ENCODE measurements at places on chromosomes 5 and 9. TPM values are rescaled to one million over a fixed set of nuclear protein-coding genes. Genes with fewer than 3 reads are reported as not detected.
A peak's percentile ranks its signal among the peaks of the same experiment; 100 is the strongest.

GRCh38 chr5:15646371-15646770, 146.4 kb downstream of the FBXL7 start:
- DNase-seq = no peak

- no peak for DNase-seq
Observed at GRCh38 chr9:131276094-131276888, at the start of gene FAM78A. Gene FAM78A (minus strand): TSS chr9:131276510. CDS start chr9:131276179, 331 bp downstream.

Gene TMEM174
- polyA plus RNA-seq = 22.4 TPM

DNA sequence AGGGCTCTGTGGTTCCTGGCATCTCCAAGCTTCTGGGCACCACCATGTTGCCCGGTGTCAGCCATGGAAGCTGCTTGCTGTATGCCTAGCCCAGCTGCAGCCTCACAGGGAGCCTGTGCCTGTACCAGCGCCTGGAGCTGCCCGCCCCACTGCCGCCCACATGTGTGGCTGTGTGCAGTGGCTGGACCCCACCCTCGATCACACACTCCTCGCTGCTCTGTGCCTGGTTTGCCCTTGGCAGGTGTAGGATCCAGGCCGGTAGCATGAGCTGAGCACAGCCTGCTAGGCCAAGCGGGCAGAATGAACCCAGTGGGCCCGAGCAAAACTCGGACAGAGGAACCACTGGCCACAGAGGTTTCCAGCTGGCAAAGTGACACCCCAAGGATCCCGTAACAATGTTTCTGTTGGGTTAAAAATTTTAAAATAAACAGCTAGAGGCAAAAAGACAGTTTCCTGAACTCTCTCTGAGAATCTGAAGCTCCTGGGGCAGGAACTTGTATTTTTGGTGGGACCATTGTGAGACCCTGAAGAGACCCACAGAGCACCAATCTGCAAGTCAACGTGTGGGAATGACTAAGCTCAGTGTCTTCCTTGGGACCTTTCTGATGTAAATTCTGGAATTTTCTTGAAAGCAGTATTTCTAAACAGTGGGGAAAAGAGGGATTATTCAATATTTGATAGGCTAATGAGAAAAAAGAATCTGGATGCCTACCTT, 73.1 kb upstream of the CCDC112 start:
- DNase-seq = no peak

Gene FOXD4L4
- 0.21 TPM for polyA plus RNA-seq

- DNase-seq = no peak
Observed at GRCh38 chr5:100188778-100189177, 346.4 kb upstream of the FAM174A start.

Gene RELL2
- polyA plus RNA-seq = 1.2 TPM

Gene SET
- polyA plus RNA-seq = 571 TPM

Gene MAMDC2
- 6.9 TPM for polyA plus RNA-seq

GRCh38 chr5:117769877-117770276, 1195.3 kb upstream of the SEMA6A start:
- no peak for DNase-seq

DNA sequence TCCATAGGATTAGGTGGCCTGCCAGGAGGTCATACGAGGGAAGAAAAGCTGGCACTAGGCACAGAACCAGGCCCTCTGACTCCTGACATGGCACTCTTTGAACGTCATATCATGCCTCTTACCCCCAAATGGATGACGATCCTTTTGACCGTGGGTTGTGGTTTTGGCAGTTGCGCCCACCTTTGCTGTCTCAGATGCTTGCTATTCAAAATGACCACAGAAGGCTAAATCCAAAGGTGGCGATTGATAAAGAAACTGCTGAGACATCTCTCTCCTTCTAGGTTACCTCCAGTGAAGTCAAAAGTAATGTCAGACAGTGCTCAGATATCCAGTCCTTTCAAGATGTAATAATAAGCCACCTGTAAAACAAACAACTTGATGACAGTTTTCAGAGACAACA, 385.0 kb downstream of the EFNA5 start:
- no peak for DNase-seq

GRCh38 chr5:110896901-110897300, 158.1 kb downstream of the SLC25A46 start:
- DNase-seq = no peak

- DNase-seq = no peak
Observed at GRCh38 chr9:35110327-35110761, 5.3 kb downstream of the ATOSB start.

GRCh38 chr9:78577156-78577906, 280.4 kb downstream of the PSAT1 start:
- no peak for DNase-seq

Gene CCNJL
- 9.1 TPM for polyA plus RNA-seq

DNA sequence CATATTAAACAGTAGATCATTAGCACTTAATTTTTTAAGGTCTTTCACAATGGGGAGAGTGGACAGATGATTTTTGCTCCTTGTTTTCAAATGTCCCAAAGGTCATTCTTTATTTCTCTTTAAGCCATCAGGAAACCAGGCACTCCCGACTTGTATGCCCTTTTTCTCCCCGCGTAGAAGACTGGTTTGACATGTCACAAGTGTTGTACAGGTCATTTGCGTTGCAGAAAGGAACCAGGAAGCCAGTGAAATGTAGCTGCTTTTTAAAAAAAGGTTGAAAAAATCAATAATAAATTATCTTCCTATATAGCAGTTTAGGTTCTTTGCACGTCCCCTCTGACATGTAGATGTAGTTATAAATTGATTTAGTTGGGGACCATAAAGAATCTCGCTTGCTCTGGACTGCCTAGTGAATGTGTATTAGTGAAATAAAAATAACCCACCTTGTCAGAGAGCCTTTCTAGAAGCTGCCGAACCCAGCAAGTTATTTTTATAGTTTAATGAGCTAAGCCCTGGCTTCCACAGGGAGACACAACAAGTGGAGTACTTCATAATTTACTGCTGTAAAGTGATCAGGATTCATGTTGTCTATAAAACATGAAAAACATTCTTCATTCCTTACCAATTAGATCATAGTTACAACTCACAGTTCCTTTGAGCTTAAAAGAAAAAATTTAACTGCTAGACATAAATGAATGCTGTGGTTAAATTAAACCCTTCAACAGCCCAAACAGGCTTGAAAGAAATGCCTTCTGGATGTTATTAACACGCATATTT, 404.6 kb downstream of the CSNK1G3 start:
- DNase-seq = peak; percentile 83

Gene C8G
- polyA plus RNA-seq = 1.2 TPM

DNA sequence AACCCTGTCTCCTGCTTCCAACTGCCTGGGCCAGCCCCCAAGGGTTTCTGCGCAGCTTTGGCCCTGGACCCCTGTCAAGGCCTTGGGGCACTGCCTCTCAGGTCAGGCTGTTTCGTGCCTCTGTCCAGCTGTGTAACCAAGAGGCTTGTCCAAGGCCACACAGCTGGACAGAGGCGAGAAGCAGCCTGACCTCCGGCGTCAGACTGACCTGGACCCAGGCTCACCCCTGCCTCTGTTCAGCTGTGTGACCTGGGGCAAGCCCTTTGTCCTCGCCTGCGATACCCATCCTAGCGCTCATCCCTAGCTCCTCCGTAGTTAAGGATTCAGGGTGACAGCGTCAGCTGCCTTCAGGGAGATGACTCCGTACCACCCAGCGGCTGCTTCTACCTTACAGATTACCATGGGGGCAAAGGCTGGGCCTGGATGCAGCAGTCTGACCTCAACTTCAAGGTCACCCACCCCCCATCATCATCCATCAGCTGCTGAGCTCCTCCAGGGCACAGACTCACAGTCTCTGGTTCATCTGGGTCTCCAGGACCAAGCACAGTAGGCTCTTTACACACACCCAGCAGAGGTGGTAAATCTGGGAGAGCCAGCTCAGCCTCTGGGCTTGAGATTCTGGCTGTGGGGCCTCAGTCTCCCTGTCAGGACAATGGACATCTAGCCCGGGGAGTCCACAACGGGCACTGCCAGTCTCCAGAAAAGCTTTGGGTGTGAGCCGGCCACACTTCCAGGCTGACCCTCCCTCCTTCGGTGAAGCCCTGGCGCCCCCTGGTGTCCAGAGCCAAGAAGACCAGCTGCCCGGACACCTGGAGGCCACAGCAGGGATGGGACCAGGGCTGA, 7.9 kb downstream of the AK1 start:
- DNase-seq = peak; percentile 73

DNA sequence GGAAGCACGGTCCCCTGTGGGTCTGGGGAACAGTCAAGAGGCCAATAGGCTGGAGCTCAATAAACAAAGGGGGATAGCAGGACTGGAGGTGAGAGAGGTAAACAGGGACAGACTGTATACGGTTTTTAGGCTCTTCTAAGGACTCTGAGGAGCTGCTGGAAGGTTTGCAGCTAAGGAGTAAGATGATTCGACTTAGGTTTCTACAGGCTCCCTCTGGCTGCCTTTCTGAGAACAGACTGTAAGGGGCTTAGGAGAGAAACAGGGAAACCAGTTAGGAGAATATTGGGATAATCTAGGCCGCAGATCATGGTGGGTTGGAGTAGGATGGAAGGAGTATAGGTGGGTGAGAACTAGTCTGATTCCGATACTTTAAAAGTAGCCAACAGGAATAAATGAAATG, 10.4 kb downstream of the CDK5RAP2 start:
- DNase-seq = no peak

- no peak for DNase-seq
Observed at GRCh38 chr9:95007226-95007869, 280.8 kb downstream of the AOPEP start.

DNA sequence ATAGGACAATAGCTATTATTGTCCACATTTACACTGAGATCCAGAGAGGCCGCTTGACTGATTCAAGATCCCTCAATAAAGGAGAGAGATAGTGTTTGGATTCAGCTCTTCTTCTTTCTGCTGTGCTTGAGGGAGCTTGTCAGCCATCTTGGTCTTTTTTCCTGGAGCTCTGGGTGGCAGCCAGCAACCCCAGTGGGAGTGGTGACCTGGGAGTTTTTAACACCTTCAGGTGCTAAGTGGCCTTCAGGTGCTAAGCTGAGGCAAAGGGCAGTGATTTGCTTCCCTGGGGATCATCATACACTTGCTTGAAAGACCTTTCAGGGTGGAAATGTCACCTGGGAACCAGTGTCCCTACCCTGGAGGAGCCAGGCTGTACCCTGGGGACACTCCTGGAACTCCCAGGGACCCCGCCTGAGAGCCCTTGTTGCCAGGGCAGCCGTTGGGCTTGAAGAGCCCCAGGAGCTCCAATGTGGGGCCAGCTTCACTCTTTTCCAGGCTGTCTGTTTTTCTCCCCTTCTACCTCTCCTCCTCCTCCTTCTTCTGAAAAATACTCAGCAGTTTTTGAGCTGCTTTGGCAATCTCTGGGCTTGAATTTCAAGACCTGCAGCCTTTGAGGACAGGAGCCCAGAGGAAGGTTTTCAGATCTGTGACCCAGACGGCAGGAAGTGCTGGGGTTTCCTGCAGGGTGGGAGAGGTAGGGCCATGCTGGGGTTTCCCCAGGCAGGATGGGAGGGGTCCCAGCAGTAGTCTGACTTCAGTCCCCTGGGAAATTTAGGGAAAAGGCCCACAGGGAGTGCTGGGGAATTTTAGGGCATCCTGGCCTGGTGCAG, 59.7 kb downstream of the FGF18 start:
- DNase-seq = no peak

GRCh38 chr5:18740301-18740700, 1106.0 kb downstream of the TAF11L14 start:
- DNase-seq = no peak

- DNase-seq = no peak
Observed at GRCh38 chr9:89433826-89434225, 64.1 kb downstream of the SEMA4D start.

Gene BHMT2
- 67.4 TPM for polyA plus RNA-seq

Gene KIF20A
- 50.7 TPM for polyA plus RNA-seq

All from renal pelvis (tissue), 12 donors.